ENCODE measurements at places on chromosomes 2 and 18.

- DNase-seq, result no peak
Observed at GRCh38 chr2:237879058-237879430, 19.6 kb downstream of the RAMP1 start.

DNA sequence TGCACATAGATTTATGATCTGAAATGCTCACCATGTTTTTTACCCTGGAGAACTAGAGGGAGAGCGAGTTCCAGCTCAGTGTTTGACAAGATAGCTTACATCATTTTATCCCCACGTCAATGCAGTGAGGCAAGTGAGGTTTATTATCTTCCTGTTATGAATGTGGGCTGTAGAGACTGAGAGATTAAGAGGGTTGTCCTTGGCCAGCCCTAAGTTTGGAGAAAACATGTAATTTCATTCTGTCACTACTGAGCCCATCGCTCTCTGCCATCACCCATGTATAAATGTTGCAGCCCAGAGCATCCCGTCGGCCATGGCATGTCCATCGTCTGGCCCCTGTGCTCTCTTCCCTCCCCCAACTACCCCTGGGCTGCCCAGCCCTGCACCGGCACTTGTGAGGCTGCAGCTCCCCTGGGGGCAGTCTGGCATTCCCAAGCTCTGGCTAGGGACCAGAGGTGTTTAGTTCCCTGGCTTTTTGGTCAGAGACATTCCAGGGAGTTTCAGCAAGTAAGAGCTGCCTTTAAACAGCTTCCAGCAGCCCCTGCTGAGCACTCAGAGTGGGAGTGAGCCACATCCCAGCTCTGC lies 136.7 kb downstream of the ANTXR1 start:
- no peak for DNase-seq

DNA sequence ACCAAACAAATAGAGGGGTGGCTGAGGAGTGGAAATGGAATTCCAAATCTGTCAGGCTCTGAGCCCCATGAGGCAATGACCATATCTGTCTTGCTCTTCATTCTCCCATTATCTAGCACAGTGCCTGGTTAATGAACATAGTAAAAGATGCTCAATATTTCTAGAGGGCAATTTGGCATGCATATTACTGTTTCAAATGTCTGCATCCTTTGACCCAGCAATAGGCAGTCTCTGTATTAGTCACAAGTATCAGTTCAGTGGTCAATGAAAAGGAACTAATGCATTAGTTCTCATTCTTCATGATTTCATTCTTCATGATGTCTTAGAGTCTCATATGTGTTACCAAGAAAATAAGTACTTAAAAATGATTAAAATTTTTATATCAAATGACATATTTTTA lies 28.4 kb upstream of the MALL start:
- DNase-seq, result no peak

DNA sequence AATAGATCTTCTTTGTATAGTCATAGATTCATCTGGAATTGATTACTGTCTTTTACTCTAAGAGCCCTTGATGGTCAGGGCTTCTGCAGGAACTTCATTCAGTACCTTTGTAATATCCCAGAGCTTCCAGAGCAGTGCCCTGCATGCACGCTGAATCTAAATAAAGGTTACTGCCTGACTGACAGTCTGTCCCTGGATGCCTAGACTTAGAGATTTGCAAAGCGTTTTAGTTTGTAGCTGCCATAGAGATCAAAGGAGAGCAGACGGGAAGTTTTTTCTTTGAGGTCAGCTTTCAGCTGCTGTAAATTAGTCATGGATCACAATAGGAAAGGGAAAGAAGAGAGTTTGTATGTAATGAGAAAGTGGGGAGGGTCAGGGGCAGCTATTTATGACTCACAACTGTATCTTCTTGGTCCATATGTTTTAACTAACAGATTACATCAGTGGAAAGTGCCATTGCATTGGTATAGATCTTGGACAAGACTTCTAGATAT lies 45.2 kb upstream of the NYAP2 start:
- no peak for DNase-seq

DNA sequence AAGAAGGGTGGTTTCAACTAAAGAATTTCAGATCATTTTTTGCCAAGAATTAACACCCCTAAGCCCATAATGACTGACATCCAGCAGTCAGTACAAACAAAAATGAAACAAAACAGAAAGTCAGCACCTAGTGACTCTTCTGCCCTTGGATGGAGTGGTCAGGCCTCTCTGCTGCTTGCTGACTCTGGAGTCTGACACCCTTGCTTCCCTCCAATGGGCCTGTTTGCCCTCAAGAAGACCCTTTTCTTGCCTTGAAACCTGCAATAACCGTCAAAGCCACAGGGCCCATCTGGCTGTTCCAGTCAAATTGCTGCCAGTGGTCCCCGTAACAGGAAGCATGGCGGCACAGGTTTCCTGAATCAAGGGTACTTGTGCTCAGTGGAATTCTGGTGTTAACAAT lies 27.2 kb upstream of the CYTIP start:
- peak; percentile 42 for DNase-seq

- no peak for DNase-seq
Observed at GRCh38 chr2:57542081-57542480, 504.5 kb upstream of the VRK2 start.

- DNase-seq, result no peak
Observed at GRCh38 chr2:189363559-189363958, 77.7 kb upstream of the WDR75 start.

DNA sequence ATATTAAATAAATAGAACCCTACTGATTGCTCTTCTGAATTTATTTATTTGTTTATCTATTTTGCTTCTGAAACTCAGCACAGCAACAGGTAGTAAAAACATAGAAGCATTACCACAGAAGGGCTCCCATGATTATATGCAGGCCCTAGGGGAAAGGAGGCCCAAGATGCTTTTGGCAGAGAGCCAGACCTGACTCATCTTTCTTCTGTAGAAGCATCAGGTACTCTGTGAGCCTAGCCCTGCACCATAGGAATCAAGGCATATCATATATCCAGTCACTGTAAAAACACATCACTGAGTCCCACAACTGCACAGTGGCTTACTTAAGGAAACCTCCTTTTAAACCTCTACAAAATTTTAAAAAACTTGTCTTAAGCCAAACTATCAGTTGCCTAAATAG lies 1.8 kb downstream of the SCN9A start:
- DNase-seq, result no peak

- no peak for DNase-seq
Observed at GRCh38 chr2:101881131-101881530, 110.6 kb upstream of the IL1R2 start.

DNA sequence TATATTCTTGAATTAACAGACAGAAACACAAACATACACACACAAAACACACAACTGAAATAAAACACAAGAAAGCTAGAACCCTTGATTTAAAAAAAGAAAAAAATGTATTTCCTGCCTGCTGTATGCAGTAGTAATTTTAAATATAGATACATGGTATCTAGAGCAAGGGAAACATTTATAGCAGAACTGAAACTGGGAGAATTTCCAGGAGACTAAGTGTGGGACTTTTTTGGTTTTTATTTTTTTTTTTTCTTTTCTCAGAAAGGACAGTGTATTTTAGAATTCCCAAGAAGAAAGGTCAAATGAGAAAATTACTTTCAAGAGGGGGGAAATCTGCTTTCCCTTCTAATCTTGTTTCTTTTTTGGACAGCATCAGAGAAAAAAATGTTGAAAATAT lies 558.9 kb upstream of the PKDCC start:
- no peak for DNase-seq

DNA sequence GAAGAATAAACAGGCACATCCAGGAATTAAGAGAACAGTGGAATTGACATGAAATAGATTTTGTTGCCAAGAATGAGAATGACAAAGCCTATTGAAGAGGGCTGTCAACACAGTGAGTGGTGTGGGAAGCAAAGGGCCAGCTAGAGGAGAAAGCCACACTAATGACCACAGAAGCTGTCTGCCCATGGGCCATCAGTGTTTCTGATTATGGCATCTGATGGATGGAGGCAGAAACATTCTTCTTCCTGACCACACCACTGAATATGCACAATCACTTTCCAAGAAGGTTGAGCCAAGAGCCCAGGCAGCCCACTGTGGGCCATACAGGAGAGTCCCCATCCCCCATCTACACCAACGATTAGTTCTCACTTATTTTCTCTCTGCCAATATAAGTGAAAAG lies 146.0 kb upstream of the SH3BP4 start:
- no peak for DNase-seq

Measured in activated naive CD8-positive, alpha-beta T cell treated with anti-CD3 and anti-CD28 coated beads, Interleukin-2, amount 10 ng/mL, durations not matched to agents 7 days and 5 days (primary cell).